ENCODE measurements at places on chromosomes 5 and 9. TPM values are rescaled to one million over a fixed set of nuclear protein-coding genes. Genes with fewer than 3 reads are reported as not detected.
A peak's percentile ranks its signal among the peaks of the same experiment; 100 is the strongest.

GRCh38 chr5:124677374-124678351, 68.8 kb downstream of the ZNF608 start:
- no peak for DNase-seq
- no peak overlapping the region for H3K27ac ChIP-seq
- no peaks in the 10 kb centered on the region for H3K27me3 ChIP-seq
- H3K4me1 ChIP-seq: peaks cover 22% of the 10 kb centered on the region

GRCh38 chr9:14157191-14157590, 156.8 kb downstream of the NFIB start:
- no peaks in the 10 kb centered on the region for H3K36me3 ChIP-seq
- H3K4me1 ChIP-seq: no peaks in the 10 kb centered on the region
- H3K27ac ChIP-seq: no peak overlapping the region
- no peak for DNase-seq

DNA sequence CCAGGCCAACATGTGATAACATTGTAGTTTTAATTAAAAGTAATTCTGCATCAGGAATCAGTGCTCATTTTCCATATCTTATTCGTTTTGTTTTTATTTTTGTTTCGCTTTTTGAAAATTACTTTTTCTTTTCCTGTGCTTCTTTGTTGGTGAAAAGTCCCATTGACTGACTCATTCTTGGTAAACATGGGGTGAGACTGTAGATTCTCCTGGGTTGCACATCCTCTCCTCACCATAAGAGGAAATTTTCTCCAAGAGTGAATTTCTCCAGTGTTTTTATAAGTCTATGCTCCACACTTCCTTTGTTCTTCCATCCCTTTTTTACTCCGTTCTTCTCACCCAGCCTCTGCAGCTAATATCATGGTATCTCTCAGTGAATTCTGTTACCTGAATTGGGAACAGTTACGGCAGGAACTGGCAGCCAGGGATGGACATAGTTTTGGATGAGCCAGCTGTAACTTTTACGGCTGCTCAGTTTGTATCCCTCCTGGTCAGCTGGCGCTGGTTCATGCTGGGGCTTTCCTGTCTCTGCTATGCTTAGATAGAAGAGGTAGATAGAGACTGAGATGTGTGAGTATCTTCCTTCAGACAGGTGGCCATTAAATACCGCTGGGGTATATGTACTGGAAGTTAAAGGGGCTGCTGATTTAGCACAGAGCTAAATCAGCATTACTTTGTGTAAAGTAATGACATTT, 80.0 kb downstream of the MAN2A1 start:
- H3K4me1 ChIP-seq: no peaks in the 10 kb centered on the region
- H3K27me3 ChIP-seq: no peaks in the 10 kb centered on the region
- no peak overlapping the region for H3K4me3 ChIP-seq
- no peak overlapping the region for H3K27ac ChIP-seq
- peaks cover 17% of the 10 kb centered on the region for H3K36me3 ChIP-seq
- no peak for DNase-seq

DNA sequence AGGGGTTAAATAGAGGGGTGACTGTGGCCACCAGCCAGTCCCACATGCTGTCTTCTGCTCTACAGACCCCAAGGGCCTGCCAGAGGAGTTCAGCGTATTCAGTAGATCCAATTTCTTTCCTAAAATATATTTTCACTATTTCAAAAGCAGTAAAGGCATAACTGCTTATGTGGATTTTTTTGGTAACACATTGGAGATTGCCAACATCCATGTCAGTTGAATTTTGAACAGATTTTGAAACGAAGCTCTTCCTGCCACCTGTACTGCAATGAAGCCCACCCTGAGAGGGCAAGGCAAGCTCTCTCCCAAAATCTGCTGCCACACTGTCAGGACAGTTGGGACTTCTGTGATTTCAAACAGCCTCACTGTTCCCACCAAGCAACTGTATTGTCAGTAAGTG, 37.1 kb upstream of the SARDH start:
- no peaks in the 10 kb centered on the region for H3K4me1 ChIP-seq
- no peak for DNase-seq
- no peaks in the 10 kb centered on the region for H3K36me3 ChIP-seq

- peaks cover 39% of the 10 kb centered on the region for H3K27me3 ChIP-seq
- peaks cover 79% of the 10 kb centered on the region for H3K4me1 ChIP-seq
- H3K36me3 ChIP-seq: no peaks in the 10 kb centered on the region
- DNase-seq: peak; percentile 89
- no peak within 1 kb of the TSS for H3K4me3 ChIP-seq
These were observed at the start of gene NPDC1 for GRCh38 chr9:137046088-137046787. TSS of gene NPDC1 (minus strand) at chr9:137046177. CDS start at chr9:137045989, 188 bp downstream.

- no peaks in the 10 kb centered on the region for H3K27me3 ChIP-seq
- H3K4me3 ChIP-seq: no peak overlapping the region
- no peak for DNase-seq
- H3K4me1 ChIP-seq: peaks cover 10% of the 10 kb centered on the region
These were observed 4.5 kb downstream of the DAP start for GRCh38 chr5:10756549-10756948.

DNA sequence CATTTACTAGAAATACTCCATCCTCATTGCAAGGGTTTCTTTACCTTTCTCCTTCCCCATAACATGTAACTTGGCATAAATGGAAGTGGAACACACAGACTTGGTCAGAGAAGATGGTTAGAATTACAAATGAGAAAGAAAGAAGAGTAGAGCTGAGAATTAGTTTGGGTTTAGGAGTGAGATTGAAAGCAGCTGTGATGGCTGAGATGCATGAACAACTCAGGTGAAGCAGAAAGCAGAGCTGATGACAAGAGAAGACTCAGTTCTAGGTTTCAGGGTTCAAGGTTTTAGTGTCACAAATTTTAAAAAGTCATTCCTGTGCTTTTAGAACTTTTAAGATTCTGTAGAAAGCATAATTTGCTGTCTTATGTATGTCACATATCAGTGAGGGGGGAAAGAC, 54.0 kb downstream of the TMEM161B start:
- no peak overlapping the region for H3K27ac ChIP-seq
- H3K27me3 ChIP-seq: no peaks in the 10 kb centered on the region
- H3K4me1 ChIP-seq: no peaks in the 10 kb centered on the region
- H3K36me3 ChIP-seq: peaks cover 64% of the 10 kb centered on the region

DNA sequence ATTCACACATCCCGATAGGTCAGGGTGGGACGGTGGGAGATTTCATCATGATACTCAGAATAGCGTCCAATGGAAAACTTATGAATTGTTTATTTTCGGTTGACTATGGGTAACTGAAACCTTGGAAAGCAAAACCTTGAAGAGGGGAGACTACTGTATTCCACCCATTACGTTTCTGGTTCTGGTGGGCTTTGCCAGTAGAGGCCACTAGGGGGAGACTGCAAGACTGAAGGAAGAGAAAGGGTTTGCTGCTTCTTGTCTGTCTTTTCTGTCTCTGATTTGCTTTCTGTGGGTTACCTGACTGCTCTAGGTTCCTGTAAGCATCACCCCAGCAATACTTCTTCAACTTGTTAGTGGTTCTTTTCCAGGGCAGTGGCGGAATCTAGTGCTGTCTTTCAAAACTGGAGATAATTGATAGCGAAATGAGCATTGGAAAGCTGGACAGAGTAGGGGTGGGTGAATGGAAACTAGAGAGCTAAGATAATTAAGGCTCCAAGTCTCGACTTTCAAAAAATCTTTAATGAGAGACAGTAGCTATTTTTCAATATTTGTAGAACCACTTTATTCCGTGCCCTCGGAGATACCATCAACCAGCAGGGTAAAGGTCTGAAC, 27.0 kb downstream of the GRIN3A start:
- DNase-seq: peak; percentile 38
- no peaks in the 10 kb centered on the region for H3K4me1 ChIP-seq
- no peaks in the 10 kb centered on the region for H3K36me3 ChIP-seq
- no peak overlapping the region for H3K27ac ChIP-seq
- H3K4me3 ChIP-seq: no peak overlapping the region

GRCh38 chr5:14475045-14475444, 106.5 kb upstream of the OTULINL start:
- no peaks in the 10 kb centered on the region for H3K4me1 ChIP-seq
- H3K36me3 ChIP-seq: no peaks in the 10 kb centered on the region
- no peak overlapping the region for H3K4me3 ChIP-seq
- H3K27me3 ChIP-seq: peaks cover 4% of the 10 kb centered on the region
- no peak overlapping the region for H3K27ac ChIP-seq
- DNase-seq: no peak

GRCh38 chr5:59562756-59563389, 330.7 kb downstream of the PDE4D start:
- H3K4me1 ChIP-seq: no peaks in the 10 kb centered on the region
- H3K27ac ChIP-seq: no peak overlapping the region
- no peak overlapping the region for H3K4me3 ChIP-seq

- H3K4me3 ChIP-seq: no peak overlapping the region
- no peaks in the 10 kb centered on the region for H3K4me1 ChIP-seq
- no peaks in the 10 kb centered on the region for H3K27me3 ChIP-seq
- no peak for DNase-seq
These were observed 189.2 kb downstream of the HINT1 start for GRCh38 chr5:130975847-130976246.

DNA sequence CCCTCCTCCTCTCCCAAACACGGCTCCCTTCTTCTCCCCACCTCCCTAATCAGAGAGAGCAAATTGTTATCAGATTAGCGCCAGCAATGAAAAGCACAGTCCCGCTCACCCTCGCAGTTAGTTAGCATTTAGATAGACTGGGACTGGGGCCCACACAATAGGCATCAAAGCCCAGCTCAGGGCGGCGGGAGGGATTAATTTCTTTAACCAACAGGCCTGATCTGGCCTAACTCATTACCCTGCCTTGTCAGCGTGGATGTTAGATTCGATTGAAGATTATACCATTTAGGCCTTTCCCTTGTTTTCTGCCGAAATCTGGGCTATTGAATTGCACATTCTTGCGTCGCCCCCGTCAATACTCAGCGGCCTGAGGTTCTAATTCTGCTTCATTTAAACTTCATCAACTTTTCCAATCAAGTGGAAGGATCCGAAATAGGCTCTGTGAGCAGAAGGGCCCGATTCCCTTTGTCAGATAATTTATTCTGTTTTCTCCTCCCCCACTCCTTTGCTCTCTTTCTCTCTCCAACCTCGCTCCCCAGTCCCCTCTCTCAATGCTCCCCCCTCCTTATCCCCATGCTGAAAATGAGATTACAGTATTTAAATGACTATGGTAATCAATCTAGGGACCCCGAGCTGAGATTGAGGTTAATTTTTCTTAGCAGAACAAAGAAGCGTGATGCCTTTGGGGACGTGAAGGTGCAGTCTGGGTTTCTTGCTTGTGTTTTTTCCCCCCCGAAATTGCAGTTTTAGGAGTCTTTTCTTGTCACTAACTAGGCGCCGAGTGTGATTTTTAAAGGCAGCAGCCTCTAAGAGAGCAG, 15.1 kb downstream of the CFAP77 start:
- no peak overlapping the region for H3K27ac ChIP-seq
- no peaks in the 10 kb centered on the region for H3K36me3 ChIP-seq
- no peak for DNase-seq
- H3K27me3 ChIP-seq: peaks cover 70% of the 10 kb centered on the region
- no peaks in the 10 kb centered on the region for H3K4me1 ChIP-seq

DNA sequence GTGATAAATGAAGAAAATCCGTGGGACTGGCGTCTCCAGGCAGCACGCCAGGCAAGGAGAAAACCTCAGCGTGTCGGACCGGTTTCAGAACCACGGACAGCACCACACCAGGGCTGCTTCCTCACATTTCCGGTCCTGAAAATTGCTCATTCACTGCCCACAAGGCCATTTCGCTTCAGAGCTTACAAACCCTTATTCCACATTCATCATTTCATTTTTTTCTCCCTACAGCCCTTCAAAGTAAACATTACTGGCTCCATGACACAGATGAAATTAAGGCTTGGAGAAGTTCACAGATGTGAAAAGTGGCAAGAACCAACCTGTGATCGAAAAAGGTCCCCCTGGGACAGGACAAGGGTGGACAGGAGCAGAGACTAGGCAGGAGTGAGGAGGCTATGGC, 1.5 kb upstream of the GPRIN1 start:
- H3K4me3 ChIP-seq: no peak overlapping the region
- peaks cover 18% of the 10 kb centered on the region for H3K27me3 ChIP-seq
- peaks cover 3% of the 10 kb centered on the region for H3K36me3 ChIP-seq
- no peak overlapping the region for H3K27ac ChIP-seq

DNA sequence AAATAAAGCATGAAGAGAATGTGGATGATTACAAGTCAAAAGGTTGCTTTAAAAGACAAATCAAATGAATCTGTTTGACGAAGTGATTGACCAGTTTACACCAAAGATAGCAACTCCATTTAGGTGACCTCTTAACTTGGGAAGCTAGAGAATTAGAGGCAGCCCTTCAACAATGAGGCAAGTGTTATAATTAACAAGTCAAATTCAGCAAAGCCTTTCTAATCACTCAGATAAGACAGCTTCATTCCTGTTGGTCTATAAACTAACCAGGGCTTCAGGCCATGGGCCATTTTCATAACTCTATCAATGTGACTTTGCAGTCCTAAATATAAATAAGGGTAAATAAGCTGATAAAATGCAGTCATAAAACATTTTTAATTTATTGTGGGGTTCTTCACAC, 712.2 kb upstream of the SEMA6A start:
- H3K27me3 ChIP-seq: no peaks in the 10 kb centered on the region
- H3K4me1 ChIP-seq: no peaks in the 10 kb centered on the region
- no peak overlapping the region for H3K4me3 ChIP-seq
- no peaks in the 10 kb centered on the region for H3K36me3 ChIP-seq
- DNase-seq: no peak

DNA sequence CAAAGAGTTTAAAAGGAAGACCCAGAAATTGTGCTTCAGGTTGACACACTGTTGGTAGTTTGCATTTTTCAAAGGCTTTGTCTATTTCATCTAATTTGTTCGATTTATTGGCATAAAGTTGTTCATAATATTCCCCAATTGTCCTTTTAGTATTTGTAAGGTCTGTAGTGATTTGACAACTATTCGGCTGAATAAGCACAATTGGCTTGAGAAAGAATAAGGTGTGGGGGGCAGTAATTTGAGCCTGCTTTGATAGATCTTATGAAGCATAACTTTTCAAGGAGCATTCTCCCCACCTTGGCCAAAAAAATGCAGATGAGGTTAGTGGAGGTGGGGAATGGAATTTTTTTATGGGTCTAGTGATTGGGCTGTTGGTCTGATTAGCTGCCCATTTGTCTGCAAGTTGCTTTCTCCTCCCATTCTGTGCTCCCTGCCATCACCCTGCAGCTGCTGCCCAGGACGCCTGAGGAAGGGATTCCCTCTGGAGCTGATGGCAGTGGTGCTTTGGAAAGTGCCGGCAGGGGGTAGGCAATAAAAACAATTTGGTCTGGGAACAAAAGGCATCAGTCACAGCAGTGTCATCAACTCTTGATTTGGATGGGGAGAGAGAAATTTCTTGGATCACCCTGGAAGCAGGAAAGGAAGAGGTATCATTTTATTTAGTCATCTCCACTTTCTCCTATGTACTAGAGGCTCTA, 26.6 kb downstream of the WNT8A start:
- H3K27ac ChIP-seq: no peak overlapping the region
- H3K4me3 ChIP-seq: no peak overlapping the region
- no peaks in the 10 kb centered on the region for H3K4me1 ChIP-seq
- H3K36me3 ChIP-seq: no peaks in the 10 kb centered on the region
- H3K27me3 ChIP-seq: peaks cover 22% of the 10 kb centered on the region

Gene FGF18
- not detected for total RNA-seq

Gene GPRIN1
- total RNA-seq: 10.7 TPM

Gene TMEM215
- total RNA-seq: not detected

Gene TPD52L3
- total RNA-seq: not detected

Gene LCN9
- total RNA-seq: not detected
